ENCODE measurements at places on chromosomes 2 and 18.

DNA sequence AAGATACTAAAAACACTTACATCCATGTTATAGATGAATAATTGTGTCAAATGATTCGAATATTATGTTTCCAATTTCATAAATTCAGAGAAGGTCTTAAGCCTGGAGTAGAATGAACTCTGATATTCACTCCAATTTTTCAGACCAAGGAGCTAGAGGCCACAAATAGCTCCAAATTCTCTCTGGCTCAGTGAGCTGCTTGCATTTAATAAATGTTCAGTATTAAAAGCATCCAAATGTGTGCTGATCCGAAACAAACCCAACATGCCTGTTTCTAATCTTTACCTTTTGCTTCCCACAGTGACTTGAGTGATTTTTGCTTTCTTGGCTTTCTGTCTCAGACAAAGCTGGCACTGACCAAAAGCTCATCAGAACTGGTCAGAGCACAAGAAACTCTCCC, 291.4 kb downstream of the CCDC85A start:
- DNase-seq: no peak

DNA sequence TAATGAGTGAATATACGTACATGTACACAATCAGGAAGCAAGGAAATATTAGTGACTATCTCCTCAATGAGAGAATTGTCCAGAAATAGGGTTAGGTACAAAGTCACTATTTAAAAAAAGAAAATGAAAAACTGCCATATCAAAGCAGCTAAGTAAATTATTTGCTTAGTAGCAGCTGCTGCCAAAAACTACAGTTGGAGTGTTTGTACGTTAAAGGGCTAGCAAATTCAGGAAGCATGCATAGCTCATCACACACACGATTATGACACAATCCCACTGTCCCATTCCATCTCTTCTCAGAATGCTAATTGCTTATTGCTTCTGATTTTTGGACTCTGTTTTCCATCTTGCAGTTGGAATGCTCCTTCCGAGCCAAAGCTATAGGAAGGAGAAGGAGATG, 2012.5 kb upstream of the LRRTM1 start:
- DNase-seq: no peak

GRCh38 chr18:74219056-74219455, 70.7 kb downstream of the TIMM21 start:
- DNase-seq: no peak

DNA sequence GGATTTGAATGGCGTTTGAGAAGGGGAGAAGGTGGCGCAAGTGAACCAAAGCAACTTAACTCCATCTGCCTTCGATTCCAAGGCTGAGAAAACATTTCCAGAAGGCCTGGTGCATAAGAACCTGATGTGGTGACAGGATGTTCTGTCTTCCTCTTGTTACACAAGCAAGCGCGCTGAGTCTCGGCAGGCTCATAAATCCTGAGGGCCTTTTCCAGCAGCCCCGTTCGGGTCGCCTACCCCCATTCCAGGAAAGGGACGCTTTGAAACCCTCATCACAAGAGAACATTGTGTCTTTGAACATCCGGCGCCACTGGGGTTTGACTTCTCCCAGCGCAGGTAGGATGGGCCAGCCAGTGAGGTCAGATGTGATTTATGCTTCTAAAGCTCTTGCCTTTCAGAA, 403.5 kb downstream of the SETBP1 start:
- DNase-seq: no peak

DNA sequence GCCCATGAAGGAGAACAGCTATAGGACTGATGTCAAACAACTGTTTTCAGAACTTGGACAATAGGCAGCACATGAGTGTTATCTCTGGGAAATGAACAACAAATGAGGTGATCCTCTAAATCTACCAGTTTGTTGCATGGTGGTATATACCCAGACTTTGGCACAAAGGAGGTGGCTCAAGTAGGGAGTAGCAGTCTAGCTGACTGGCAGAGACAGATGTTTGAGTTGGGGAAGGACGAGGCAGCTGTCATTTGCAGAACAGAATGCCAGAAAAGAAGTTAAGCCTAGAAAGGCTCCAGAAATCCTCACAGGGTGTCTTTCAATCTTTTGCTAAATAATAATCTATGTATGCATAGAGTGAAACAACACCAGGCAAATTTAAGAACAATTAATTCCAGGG, 47.4 kb downstream of the RPE start:
- no peak for DNase-seq

GRCh38 chr18:37253394-37254235, 312.0 kb downstream of the CELF4 start:
- no peak for DNase-seq

- DNase-seq: no peak
Measured at GRCh38 chr18:47831351-47831750, 99.1 kb downstream of the SMAD2 start.

DNA sequence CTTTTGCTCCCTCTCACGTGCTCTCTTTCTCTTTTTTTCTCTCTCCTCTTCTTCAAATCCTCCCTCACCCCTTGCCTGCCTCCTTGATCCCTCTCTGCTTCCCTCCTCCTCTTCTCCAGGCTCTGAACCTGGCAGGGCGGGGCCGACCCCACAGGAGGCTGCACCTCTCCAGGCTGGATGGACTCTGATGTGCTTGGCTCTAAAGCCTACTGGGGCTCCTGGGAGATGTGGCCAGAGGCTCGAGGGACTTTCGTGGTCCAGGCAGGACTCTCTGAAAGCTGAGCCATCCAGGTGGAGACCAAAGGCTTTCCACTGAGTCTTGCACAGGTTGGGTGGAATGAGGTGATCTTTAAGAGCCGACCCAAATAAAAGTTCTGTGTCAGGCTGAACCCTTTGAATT, 25.4 kb downstream of the DYSF start:
- no peak for DNase-seq

DNA sequence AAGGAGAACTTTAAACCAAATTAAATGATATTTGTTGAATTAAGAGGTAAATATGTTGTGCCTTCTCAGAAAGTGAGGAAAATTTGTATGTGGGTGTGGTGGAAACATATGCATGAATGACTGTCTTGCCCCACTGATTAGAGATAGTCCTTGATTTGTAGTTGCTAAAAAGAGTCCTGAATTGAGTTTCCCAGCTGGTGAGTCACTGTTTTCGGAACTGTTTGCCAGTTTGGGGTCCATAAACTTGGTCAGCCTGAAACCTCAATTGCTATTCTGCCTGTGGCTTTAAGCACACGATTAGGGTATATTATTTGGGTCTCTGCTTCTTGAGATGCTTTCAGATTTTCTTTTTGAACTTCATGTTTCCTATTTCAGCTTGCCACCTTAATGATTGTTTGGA, 53.3 kb downstream of the PIKFYVE start:
- DNase-seq: no peak

DNA sequence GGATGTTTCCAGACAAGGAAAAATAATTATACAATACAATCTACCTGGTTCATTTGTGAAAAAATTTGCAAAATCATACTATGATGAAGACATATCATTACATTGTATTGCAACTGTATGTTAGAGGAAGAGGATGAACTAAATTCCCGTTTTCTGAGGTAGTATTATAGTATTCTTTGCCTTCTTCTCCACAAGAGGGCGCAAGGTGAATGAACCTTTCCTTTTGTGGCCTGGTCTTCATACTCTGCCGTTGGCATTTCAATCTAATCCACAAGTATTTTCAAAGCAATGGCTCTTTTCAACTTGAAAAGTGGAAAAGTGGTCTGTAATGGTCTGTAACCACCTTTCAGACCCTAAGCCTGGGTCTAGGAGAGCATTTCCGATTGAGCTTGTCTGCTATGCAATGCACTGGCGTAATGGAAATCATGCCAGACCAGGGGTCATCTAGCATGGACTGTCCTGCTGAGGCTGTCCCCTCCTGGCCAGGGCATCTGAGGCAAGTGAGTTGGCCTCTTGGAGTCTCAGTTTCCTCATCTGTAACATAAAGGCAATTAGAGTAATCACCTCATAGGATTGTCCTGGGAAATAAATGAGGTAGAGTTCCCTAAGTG, 30.8 kb upstream of the ZNF396 start:
- DNase-seq: no peak

DNA sequence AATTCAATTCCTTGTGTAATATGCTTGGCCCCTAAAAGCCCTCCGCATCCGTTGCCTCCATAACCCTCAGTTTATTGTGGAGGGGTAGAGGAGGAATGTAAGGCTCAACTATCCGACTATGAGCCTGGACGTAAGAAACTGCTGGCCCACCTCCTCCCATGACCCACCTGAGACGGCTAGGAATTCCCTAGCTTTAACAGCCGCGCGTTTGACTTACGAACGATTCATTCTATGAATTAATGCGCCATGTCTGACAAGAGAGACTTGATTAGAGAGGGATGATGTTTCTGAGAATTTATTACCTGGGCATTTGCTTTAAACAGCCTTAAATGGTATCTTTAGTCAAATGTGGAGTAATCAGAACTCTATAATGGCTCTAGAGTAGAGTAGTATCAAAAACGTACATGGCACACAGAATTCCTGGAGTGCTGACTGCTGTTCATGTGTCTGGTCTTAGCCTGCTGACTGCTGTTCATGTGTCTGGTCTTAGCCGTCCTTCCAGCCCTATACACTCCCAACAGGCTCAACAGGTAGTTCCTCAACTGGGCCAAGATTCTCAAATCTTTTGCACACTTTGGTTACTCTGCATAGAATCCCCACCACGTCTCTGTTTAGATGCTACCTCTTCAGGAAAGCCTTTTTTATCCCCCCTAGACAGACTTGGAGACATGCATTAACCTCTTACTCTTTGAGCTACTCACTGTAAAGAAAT, 899 bp upstream of the GFPT1 start:
- no peak for DNase-seq

- DNase-seq: no peak
Measured at GRCh38 chr2:65185012-65185411, 42.6 kb upstream of the ACTR2 start.

DNA sequence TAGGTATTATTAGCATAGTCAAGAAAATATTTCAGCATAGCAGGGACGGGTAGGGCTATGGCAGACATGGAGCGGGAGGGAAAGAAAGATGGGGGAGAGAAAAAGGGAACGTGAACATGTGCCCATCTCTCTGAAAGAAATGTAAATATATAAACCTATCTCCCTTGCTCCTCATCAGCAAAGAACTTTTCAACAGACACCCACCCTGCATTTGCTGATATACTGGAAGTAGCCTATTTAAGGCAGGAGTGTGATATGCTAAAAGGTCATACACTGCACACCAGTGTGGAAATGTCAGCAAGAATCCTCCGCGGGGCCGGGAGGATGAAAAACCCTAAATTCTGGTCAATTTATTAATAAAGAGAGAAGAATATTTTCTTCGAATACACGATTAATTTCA, 1.7 kb downstream of the MBOAT2 start:
- DNase-seq: no peak

- no peak for DNase-seq
Measured at GRCh38 chr2:218091746-218092145, 22.7 kb downstream of the RUFY4 start.

DNA sequence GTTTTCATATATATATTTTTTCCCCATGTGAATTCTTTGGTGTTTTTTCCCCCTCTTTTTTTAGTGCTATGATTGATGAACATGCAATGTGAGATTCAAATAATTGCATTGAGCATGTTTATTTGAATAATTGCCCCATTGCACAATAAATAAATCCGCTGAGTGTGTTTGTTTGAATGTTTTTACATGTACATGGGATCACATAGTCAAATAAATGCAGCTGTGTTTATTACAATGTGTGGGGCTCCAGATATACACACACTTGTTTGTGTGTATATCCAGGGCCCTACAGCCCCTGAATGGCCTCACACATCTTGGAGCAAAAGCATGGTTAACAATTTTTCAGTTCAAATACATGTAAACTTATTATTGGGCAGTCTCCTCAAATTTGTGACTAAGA, 134.5 kb downstream of the ZEB2 start:
- no peak for DNase-seq

- no peak for DNase-seq
Measured at GRCh38 chr2:168277276-168277675, 29.9 kb upstream of the STK39 start.

- no peak for DNase-seq
Measured at GRCh38 chr18:13984080-13984479, 68.7 kb upstream of the MC2R start.

DNA sequence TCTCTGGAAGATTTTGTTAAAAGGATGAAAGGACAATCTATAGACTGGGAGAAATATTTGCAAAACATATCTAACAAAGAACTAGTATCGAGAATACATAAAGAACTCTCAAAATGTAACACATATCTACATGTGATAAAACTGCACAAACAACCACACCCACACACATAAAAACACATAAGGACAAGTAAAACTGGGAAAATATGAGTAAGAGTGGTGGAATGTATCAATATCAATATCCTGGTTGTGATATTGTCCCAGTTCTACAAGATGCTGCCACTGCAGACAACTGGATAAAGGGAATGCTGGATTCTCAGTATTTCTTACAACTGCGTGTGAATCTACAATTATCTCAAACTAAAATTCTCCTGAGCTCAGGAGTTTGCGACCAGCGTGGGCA, 9.3 kb downstream of the VPS4B start:
- no peak for DNase-seq

GRCh38 chr2:75317802-75318201, 118.5 kb upstream of the TACR1 start:
- no peak for DNase-seq

DNA sequence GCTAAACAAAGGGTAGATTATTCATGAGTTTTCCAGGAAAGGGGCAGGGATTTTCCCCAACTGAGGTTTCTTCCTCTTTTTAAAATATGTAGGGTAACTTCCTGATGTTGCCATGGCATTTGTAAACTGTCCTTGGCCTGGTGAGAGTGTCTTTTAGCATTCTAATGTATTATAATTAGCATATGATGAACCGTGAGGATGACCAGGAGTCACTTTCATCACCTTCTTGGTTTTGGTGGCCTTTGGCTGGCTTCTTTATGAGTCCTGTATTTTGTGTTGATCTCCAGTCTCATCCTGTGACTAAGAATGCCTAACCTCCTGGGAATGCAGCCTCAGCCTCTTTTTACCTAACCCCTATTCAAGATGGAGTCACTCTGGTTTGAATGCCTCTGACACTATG, 391.0 kb upstream of the LINC00305 start:
- DNase-seq: no peak

GRCh38 chr2:23198316-23199114, 186.5 kb upstream of the KLHL29 start:
- no peak for DNase-seq

- no peak for DNase-seq
Measured at GRCh38 chr2:18267501-18267900, 293.0 kb downstream of the RDH14 start.
